ENCODE measurements at places on chromosomes 7 and 10. TPM values are rescaled to one million over a fixed set of nuclear protein-coding genes. Genes with fewer than 3 reads are reported as not detected.

Gene LIPN
- total RNA-seq = not detected

Gene SPDYE5
- 0.12 TPM for total RNA-seq

Gene PTPRN2
- total RNA-seq = 3.0 TPM

Gene LIPM
- not detected for total RNA-seq

Gene PRSS37
- total RNA-seq = not detected

Gene MEOX2
- 1.5 TPM for total RNA-seq

Gene FRMD4A
- 20.0 TPM for total RNA-seq

Gene PAX4
- total RNA-seq = not detected

Gene AEBP1
- total RNA-seq = 122 TPM

Gene TSPAN33
- total RNA-seq = 0.12 TPM

Gene ZMIZ1
- 4.4 TPM for total RNA-seq

Gene CCL24
- total RNA-seq = not detected

Gene VENTX
- total RNA-seq = not detected

Gene TRIM73
- total RNA-seq = 1.3 TPM

Gene DRGX
- not detected for total RNA-seq

Gene PGAM2
- total RNA-seq = 0.75 TPM

Gene AKR1B15
- total RNA-seq = not detected

Gene IL15RA
- total RNA-seq = 5.5 TPM

Gene GIMAP5
- total RNA-seq = 0.08 TPM

Gene CFTR
- not detected for total RNA-seq

Gene APBB1IP
- not detected for total RNA-seq

Gene KAT6B
- total RNA-seq = 12.3 TPM

Gene CEP55
- 0.47 TPM for total RNA-seq

Gene FAM25A
- total RNA-seq = not detected

Gene SPAM1
- total RNA-seq = not detected

Gene CNPY1
- not detected for total RNA-seq

Gene IKZF1
- total RNA-seq = not detected

Gene MYOZ1
- total RNA-seq = not detected

Gene NME8
- total RNA-seq = not detected

Gene LIPJ
- not detected for total RNA-seq

Gene GNA12
- 19.8 TPM for total RNA-seq

Gene MLXIPL
- not detected for total RNA-seq

Gene HOXA7
- total RNA-seq = not detected

Gene PDK4
- total RNA-seq = 0.15 TPM

Gene AOAH
- total RNA-seq = not detected

Gene GPRIN2
- total RNA-seq = 0.08 TPM

Gene GIMAP7
- total RNA-seq = 0.12 TPM

Gene HPSE2
- total RNA-seq = not detected

Gene CDH23
- total RNA-seq = 0.08 TPM

Gene LAMB4
- total RNA-seq = 0.12 TPM

Gene IFIT2
- 6.4 TPM for total RNA-seq

Gene CYP2C18
- total RNA-seq = not detected

Gene CALHM2
- 27.1 TPM for total RNA-seq

Gene FHIP2A
- total RNA-seq = 23.5 TPM

Gene GDF2
- not detected for total RNA-seq

Gene SP8
- not detected for total RNA-seq

Gene ADCYAP1R1
- 0.35 TPM for total RNA-seq

Gene DPCD
- 69.5 TPM for total RNA-seq

Gene PLXNA4
- 23.5 TPM for total RNA-seq

Gene SDK1
- total RNA-seq = under 0.01 TPM
